NCI-H82 (cell line): ENCODE measurements at places on chromosomes 1 and 21.

- DNase-seq, result no peak
These were observed 17.8 kb upstream of the RSBN1 start for GRCh38 chr1:113830039-113830438.

DNA sequence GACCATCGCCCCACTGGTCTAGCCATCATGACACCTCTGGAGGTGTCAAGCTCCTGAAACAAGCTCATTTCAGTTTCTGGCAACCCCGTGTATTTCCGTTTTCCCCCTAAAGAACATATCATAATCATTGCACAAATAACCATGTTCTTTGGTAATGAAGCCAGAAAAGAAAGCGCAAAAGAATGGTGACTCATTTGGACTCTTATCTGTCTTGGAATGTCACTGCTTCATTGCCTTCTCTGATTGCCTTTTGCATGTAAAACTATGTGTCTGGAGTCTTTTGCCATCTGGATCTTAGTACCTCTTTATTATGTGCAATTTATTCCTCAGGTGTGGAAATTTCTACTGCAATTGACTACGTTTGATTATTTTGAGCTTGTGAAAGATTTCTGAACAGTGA is 110.5 kb downstream of the COLGALT2 start:
- no peak for DNase-seq

- peak; percentile 55 for DNase-seq
These were observed 177.8 kb upstream of the KLHDC7A start for GRCh38 chr1:18302788-18303413.

- DNase-seq, result no peak
These were observed 41.3 kb upstream of the PSEN2 start for GRCh38 chr1:226829105-226829504.

GRCh38 chr1:168811176-168811575 is 82.2 kb upstream of the DPT start:
- DNase-seq, result no peak

- DNase-seq, result no peak
These were observed 84.3 kb upstream of the KLHDC7A start for GRCh38 chr1:18396247-18396980.

DNA sequence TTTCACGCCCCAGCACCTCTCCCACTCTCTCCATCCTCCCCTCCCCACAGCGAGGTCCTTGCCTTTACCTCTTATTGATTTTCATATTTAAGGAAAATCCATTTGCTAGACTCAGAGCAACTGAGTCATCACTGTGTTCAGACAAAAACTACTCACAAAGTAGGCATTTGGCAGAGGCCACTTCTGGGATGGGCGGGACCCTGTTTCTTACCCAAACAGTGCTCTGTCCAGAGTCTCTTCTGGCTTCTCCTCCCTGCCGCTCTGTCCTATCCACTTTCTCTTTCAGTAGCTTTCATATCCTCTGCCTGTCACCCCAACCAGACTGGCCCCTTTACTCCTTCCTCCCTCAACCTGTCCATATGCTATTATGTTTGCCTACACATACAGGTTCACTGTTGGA is 2.4 kb upstream of the NAV1 start:
- no peak for DNase-seq

GRCh38 chr1:150578272-150579109 is 919 bp downstream of the MCL1 start:
- peak; percentile 74 for DNase-seq

DNA sequence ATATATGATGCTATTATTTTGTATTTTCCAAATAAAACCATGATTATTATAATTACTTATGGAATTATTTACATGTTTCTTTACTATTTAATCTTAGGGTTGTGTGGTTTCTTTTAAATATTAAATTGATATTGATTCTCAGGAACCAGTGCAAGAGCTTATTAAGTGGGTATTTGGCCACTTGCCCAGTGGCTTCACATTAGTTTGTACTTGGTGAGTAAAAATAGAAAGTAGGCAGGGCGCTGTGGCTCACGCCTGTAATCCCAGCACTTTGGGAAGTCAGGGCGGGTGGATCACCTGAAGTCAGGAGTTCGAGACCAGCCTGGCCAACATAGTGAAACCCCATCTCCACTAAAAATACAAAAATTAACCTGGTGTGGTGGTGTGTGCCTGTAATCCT is 497.1 kb downstream of the PTPRC start:
- DNase-seq, result peak; percentile 57

DNA sequence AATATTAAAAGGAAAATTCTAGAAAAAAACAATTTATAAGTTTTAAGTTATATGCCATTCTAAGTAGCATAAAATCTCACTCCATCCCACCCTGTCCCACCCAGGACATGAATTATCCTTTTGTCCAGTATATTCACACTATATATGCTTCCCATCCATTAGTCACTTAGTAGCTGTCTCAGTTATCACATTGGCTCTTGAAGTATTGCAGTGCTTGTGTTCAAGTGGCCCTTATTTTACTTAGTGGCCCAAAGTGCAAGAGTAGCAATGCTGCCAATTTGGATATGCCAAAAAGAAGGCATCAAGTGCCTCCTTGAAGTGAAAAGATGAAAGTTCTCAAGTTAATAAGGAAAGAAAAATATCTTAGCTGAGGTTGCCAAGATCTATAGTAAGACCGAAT is 192.3 kb downstream of the KCNT2 start:
- DNase-seq, result no peak

GRCh38 chr1:208513799-208514198 is 269.6 kb upstream of the PLXNA2 start:
- no peak for DNase-seq

GRCh38 chr1:58966103-58966916 is 182.5 kb upstream of the JUN start:
- no peak for DNase-seq

GRCh38 chr1:41795205-41795762 is 123.4 kb downstream of the HIVEP3 start:
- peak; percentile 13 for DNase-seq

DNA sequence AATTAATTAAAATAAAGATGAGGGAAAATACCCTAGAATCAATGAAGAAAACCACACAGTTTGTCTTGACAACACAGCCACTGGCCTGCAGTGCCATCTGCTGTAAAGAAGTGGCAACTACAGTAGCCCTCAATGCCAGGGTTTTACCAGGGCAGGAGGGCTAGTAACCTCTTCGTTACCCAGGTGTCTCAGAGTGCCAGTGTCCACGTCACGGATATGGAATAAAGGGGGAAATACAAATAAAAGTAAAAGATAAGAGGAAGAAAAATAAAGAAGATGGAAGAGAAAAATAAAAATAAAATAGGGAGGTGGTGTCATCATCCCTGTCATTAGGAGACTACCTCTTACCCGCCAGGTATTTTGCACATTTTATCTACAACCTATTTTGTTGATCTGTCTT is 14.2 kb upstream of the SLC44A3 start:
- DNase-seq, result peak; percentile 72

GRCh38 chr1:165456114-165456513 is 11.2 kb upstream of the RXRG start:
- DNase-seq, result peak; percentile 63

- no peak for DNase-seq
These were observed 209.7 kb downstream of the PATJ start for GRCh38 chr1:61951731-61952580.

- DNase-seq, result no peak
These were observed 97.8 kb downstream of the SIK1 start for GRCh38 chr21:43328958-43329691.

GRCh38 chr1:156752843-156753482 is 1.5 kb upstream of the HDGF start:
- DNase-seq, result no peak
